NCI-H1092 treated with DMSO at 0.1 percent for 48 hours (cell line): ENCODE measurements at places on chromosomes 4 and X.

DNA sequence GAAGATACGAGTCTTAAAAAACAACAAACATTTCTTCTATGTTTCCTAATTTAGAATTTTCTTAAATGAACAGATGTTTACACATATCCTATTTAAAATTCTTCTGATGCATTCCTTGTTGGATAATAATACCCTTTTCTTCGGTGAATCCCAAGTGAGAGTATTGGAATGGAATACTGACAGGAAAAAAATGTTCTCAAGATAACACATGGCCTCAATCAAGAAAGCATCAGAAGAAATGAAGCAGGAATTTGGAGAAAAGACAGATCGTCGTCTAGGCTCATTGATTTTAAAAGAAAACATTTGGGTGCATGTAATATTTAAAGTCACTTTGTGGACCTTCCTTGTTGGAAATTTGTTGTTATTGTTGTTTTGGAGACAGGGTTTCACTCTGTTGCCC lies 196.9 kb upstream of the ANK2 start:
- no peak for DNase-seq

GRCh38 chr4:86660401-86660800 lies 66.3 kb downstream of the PTPN13 start:
- no peak for DNase-seq

DNA sequence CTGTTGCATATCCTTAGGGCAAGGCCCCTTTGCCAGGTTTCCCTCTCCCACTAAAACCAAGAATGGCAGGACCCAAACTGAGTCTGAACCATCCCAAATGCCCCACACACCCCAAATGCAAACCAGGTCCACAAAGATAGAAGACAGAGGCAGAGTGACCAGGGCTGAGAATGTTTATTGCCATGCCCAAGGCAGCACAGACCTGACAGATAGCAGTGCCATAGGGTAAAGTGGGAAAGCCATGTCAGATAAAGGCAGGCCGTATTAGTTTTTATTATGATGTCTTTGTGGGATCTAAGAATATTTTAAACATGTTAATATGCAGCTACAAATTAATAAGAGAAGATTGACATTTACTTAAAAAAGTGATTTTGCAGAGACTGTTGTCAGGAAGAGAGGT lies 29.6 kb upstream of the MND1 start:
- no peak for DNase-seq

DNA sequence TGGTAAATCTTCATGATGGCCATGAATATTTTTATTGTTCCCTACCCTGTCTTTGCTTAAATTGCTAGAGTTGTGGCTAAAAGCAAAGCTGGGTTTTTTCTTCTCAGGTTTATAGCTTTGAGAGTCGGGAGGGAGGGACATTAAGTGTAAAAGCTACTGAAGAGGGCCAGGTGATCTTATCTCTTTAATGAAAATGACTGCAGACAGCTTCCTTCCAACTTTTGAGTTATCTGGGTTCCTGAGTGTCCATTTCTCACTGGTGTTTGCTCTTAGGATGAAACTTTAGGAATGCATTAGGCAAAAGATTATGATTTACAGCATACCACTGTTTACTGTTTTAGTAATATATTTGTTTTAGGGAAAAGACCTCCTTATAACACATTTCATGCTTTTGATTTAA lies 187.7 kb downstream of the SHROOM3 start:
- DNase-seq = no peak

DNA sequence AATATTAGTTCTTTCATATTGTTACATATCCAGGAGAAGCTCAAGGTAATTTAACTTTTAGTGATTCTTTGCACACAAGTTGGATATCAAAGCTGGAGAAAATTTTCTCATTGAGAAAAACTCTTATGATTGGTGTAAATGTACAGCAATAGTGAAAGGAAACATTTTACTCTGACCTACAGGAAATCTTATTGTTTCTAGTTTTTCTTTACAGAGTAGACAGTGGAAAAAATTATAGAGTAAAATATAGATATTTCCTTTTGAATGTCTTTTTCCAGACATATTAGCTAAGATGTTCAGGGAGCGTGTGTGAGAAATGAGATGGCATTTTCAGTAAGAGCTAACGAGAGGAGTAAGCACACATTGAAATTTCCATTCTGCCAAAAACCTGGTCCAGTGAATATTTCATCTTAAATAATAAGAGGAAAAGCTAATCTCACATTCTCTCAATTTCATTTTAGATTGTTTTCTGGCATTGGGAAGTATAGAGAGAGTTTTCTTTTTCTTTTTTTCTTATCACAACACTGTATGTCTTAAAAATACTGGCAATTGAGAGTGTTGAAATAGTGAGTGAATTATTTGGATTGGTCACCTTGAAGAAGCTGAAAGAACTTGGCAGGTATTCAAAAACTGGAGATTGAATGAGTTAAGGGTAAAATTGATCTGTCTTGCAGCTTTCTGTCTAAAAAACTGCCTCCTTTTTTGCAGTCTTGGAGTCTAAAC lies 15.6 kb upstream of the ATP8A1 start:
- DNase-seq = no peak

GRCh38 chr4:1402516-1403091 lies 3.6 kb downstream of the NKX1-1 start:
- no peak for DNase-seq

DNA sequence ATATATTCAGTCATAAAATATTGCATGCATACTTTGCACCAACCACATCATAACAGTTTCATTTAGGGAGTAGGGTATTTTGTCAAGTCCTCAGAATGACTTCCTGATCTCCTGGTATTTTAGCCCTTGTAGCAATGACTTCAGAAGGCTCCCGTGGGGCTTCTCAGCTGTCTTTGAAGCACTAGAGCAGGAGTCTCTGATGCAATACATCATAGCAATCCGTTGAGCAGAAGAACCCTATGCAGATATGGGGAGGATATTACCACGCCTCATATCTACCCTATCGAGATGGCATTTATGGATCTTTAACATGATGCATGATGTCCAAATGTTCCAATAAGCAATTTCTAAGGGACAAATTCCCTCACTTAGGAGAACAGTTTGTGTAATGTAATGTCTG lies 373.7 kb upstream of the FTHL17 start:
- DNase-seq = no peak

DNA sequence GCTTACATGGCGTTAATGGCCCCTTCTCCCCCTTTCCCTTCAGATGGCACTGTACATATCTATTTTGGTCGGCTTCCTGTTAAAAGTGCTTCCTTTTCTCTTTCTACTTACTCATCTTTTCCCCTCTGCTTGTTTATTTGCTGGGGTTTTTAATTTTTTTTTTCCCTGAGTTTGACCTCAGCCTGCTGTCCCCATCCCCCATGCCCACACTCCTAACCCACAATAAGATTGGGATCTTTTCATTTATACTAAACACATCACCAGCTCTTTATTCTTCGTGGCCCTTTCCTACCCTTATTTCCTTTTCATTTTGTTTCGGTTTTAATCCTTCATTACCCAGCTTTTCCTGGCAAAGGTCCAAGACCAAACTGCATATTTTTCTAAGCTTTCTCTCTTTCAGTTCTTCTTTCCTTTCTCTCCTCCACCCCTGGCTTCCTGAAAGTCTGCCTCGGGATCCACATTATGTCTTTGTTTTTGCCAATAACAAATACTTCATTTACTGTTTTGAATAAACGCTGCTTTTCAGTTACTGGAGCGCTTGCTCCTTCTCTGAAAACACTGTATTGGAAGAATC lies 152.0 kb upstream of the USP9X start:
- DNase-seq = no peak

- DNase-seq = no peak
Observed at GRCh38 chr4:5166377-5166776, 115.1 kb downstream of the STK32B start.

DNA sequence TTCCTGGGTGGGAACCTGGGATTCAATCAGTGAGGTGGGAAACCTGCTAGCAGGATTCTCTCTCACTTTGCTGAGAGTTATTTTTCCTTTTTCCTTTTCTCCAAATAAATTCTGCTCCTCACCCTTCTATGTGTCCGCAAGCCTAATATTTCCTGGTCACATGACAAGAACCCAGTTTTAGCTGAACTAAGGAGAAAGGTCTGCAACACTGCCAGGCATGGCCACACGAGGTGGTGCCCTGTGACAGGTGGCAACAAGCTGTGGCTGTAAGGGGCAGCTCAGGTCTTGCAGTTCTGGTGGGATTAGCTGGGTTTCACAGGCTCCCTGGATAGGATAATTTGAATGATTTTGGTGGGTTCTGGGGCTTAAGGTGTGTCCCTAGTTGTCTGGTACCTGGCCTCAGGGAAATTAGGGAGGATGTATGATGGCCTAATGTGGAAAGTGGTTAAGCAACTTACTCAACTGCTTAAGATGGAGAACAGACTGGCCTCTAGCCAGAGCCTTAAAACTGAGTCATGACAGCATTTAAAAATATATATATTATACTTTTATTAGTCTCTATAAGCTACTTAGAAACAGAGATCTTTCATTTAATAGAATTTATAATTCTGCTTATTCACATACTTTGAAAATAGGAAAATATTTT lies 215.0 kb downstream of the IL15 start:
- DNase-seq = no peak

DNA sequence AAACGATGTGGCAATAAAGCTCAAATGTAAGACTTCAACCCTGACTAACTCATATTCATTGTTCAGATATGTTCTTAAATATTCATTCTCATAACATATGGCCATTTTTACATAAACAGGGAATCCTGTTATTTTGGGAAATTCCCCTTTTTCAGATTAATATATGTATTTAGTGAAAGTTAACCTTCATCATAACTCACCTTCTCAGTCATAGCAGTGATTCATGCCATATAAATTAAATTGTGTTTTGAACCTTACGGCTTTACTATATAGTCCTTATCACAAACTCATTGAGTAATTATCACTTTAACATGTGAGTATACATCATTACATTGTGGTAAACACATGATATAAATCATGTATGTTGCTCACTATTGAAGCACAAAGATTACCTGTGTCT lies 392.5 kb upstream of the TRAM1L1 start:
- DNase-seq = no peak

DNA sequence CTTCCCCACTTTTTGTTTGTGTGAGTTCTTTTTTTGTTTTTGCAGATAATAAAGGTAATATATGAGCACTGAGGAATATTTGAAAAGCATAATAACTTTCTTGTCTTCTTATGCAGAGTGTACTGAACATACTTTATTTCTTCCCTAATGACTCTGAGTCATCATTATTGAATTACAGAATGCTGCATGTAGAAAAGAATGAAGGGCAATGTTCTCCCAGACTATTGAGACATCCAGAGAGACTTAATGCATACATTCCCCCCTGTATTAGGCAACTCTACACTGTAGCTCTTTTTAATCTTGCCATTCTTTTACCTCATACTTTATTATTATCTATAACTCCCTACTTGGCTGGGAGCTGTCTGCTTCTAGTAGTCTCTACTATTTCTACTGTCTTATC lies 240.5 kb upstream of the ANKRD50 start:
- DNase-seq = no peak
